ENCODE measurements at places on chromosomes 2 and 18.

DNA sequence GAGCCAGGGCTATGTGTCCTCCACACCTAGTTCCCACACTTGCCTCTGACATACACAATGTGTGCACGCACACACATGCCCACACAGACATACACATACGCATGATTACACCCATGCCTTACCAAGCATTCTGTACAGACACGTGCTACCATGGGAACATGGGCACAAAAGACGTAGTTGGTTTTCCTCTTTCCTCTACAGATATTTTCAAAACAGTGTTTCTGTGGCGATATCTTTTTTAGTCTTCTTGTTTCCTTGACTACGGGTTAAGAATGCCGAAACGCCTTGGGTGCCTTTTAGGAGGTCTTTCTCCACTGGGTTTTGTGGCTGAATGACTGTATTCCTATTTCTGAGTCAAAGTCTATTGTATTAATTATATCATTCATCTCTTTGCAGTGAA lies 75.5 kb upstream of the SPTBN1 start:
- peak; percentile 59 for DNase-seq

DNA sequence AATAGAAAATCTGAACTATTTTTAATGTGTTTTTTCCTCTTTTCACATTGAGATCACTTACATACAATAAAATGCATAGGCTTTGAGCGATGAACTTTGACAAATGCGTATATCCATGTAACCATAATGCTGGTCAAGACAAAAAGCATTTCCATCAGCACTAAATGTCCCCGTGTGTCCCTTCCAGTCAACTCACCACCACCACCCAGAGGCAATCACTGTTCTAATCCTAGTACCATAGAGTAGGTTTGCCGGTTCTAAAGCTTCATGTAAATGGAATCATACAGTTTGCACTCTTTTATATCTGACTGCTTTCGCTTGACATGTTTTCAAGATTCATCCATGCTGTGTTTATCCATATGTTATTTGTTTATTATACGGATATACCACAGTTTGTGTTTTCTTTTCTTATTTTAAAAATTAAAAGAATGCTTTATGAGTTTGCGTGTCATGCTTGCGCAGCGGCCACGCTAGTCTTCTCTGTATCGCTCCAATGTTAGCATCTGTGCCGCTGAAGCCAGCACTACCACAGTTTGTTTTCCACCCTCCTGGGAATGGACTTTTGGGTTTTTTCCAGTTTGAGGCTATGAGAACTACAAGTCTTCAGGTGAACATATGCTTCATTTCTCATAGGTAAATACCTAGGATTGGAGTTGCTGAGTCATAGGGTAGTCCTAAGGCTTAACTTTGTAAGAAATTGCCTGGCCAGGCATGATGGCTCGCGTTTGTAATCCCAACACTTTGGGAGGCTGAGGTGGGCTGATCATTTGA lies 197.5 kb upstream of the CHAC2 start:
- DNase-seq, result no peak

- no peak for DNase-seq
Measured at GRCh38 chr2:181463588-181463987, 6.4 kb downstream of the ITGA4 start.

DNA sequence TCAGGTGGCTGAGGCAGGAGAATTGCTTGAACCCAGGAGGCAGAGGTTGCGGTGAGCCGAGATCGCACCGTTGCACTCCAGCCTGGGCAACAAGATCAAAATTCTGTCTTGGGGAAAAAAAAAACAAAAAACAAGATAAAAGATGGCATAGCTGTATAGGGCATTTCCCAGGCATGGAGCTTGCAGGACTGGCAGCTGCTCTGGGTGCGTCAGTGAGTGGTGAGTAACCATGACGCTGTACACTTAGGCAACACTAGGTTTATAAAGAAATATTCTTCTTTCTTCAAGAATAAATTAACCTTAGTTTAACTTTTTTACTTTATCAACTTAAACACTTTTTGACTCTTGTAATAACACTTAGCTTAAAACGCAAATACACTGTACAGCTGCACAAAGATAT lies 15.4 kb downstream of the TGOLN2 start:
- peak; percentile 82 for DNase-seq

- DNase-seq, result peak; percentile 59
Measured at GRCh38 chr18:70288851-70289328, at the start of gene SOCS6. TSS of gene SOCS6 (plus strand) at chr18:70289045. CDS start at chr18:70324669, 35,624 bp downstream.

All from fibroblast of lung (primary cell).